Gastrocnemius medialis (tissue), 4 donors: ENCODE measurements at places on chromosomes 16 and 17. TPM values are rescaled to one million over a fixed set of nuclear protein-coding genes. Genes with fewer than 3 reads are reported as not detected.

DNA sequence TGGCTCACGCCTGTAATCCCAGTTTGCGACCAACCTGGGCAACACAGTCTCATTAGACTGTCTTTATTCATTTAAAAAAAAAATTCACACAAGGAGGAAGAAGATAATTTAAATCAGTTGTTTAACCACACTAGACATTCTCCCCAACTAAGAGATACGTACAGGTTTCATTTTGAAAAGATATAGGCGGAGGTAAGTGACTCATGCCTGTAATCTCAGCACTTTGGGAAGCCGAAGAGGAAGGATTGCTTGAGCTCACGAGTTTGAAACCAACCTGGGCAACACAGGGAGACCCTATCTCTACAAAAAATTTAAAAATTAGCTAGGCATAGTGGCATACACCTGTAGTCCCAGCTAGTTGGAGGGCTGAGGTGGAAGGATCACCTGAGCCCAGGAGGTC, 5.3 kb downstream of the CMTM4 start:
- DNase-seq = no peak

GRCh38 chr16:55222486-55222885, 101.5 kb upstream of the IRX6 start:
- no peak for DNase-seq

Gene ZACN
- total RNA-seq = not detected

DNA sequence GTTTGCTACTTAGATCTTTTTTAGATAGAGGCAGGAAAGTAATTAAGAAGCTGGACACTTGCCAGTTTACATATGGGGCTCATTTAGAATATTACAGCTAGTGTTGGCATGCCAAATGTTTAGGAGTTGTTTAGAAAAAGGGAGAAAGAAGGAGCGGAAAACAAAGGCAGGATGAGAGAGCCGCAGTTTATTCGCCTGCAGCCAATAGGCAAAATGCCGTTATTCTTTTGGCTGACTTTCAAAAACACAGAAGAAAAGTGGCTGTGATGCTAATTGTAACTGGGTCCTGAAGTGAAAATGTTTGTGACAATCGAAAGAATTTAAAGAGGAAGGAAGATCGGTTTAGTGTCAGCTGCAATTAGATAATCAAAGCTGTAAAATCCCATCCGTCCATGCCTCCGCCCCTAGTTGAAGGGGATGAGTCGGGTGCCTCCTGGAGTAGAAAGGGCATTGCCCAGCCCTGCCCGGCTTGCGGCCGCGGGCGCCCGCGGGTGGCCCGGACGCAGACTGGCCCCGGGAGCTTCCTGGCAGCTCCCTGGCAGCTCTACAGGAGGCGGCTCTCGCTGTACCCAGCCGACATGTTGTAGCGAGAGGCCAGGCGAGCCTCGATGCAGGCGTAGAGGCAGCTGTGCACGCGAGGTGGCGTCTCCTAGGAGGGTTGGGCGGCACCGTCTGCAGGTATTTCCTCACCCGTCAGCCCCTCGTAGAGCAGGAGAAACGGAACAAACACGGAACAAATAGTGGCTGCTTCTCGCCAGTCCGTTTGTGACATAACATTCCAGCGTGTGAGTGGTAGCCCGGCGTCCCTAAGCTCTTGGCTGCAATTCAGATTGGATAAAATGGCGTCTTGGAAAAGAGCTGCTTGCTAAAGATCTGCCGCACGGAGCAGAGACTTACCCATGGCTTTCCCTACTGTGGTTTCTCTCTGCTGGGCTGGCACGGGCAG, 82.2 kb downstream of the TNRC6C start:
- DNase-seq = peak; percentile 57

DNA sequence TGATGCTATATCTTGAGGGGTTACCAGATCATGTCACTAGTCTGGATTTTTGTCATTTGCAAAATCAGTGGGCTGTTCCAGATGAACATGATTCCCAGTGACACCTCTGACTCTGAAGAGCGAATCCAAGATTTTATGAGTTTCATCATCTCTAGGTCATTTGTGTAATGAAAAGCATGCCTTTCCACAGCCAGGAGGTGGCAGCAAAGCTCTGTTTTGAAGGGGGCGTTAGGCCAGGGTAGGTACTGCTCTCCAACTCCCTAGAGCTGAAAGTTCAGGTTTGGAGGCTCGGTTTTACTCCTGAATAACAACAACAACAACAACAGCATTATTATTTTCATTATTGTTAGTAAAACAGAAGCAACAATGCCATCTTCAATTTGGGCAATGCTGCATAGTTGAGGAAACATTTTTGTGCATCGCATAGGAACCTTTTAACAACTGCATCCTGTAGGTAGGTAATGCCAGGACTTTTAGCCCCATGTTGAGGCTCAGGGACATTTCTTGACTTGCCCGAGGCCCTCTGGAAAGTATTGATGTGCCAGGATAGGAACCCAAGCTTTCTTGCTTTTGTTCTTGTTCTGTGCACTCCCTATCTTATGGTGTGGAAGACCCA, 77.0 kb downstream of the MYH13 start:
- no peak for DNase-seq

GRCh38 chr16:54398986-54399385, 112.4 kb upstream of the IRX3 start:
- DNase-seq = no peak

Gene TBC1D28
- not detected for total RNA-seq

GRCh38 chr17:33640629-33641028, 347.5 kb upstream of the ASIC2 start:
- no peak for DNase-seq

GRCh38 chr17:49388290-49388640, 26.2 kb upstream of the ZNF652 start:
- no peak for DNase-seq

GRCh38 chr17:81152288-81152828, 12.9 kb upstream of the PVALEF start:
- no peak for DNase-seq

GRCh38 chr17:1724351-1724868, at the start of gene WDR81:
Gene WDR81 (plus strand): TSS chr17:1724704. CDS start chr17:1724960, 256 bp downstream.
- DNase-seq = peak; percentile 91

DNA sequence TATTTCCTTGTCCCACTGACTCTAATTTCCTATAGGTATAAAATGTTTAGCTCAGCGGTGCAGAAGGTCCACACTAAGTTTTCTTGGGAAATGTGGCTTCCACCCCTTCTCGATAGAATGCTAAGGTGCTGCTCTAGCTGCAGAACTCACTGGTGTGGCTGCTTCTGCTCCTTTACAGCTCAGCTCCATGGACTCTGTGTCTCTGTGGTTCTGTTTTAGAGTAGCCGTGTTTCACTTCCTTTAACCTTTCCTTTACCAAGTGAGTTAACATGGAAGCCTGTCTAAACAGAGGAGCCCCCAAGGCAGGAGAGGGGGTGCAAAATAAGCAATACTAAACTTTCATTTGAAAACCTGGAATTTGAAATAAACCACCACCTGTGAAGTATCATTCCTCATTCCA, 65.3 kb downstream of the SPECC1 start:
- no peak for DNase-seq

Gene SLC47A2
- 1.0 TPM for total RNA-seq

GRCh38 chr17:50087912-50088405, 7.2 kb upstream of the PDK2 start:
- DNase-seq = no peak

Gene TEX14
- total RNA-seq = not detected
